NCI-H2227 treated with DMSO at 0.1 percent for 48 hours (cell line): ENCODE measurements at places on chromosomes 16 and 17.

DNA sequence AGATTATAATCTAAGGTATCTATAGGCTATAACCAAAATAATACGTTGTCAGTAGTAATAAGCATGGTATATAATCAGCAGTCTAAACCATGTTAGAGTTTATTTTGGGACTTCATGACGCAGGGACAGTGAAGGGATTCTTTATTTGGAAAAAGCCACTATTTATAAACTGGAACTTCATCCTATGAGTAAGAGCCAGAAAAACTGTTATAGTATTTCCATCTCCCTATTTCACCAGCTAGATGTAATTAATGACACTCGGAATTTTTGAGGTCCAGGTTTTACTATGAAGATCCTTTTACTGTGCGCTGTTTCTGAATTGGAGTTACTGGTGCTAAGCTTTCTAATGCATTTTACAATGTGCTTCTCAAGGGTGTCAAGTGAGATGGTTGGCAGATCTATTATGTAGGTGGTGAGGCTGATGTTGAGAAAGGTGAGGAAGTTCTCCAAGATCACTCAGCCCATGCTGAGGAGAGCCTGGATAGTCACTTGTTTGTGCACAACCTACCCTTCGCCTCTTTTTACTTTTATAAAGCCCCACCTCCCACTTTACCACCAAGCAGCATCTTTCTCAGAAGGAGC, 149.3 kb downstream of the MSI2 start:
- no peak for DNase-seq

DNA sequence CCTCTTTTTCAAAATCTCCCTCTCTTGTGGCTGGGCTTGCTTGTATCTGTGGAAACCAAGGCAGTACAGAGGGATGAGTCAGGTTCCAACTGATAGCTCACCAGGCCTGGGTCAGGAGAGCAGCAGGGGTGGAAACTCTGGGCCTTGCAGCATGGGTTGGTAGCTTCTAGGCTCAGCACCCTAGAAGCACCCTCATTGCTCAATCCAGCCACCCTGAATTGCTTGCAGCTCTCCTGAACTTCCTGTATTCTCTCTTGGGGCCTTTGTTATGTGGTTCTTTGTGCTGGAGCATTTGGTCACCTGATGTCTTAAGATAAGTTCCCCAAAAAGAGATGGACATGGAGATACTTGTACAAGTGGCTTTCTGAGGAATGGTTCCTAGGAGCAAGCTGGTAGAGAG, 169.4 kb downstream of the IRX5 start:
- DNase-seq, result no peak

- no peak for DNase-seq
These were observed 4.0 kb upstream of the ZC3H18 start for GRCh38 chr16:88566158-88566557.

DNA sequence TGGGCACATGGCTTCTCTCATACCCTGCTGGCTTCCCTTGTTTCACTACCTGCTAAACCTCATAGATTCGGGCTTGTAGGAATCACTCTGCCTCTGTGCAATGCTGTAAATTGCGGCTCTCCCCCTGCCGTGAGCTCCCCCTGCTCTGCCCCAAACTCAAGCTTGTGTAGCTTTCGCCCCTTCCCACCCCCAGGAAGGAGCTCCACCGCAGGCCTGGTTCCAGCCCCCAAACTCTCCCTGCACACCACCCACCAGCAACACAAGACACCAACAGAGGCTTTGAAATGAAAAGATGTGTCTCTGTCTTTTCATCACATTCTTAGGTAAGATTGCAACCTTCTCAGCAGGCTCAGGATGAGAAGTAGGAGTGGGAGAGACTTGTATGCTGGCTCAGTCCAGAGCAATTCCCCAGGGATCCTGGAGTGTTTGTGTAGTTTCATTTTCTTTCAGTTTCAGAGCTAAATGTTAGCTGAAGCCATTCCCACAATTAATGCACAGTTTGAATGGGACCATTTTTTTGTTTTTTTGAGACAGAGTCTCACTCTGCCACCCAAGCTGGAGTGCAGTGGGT, 14.2 kb downstream of the CX3CL1 start:
- DNase-seq, result no peak

DNA sequence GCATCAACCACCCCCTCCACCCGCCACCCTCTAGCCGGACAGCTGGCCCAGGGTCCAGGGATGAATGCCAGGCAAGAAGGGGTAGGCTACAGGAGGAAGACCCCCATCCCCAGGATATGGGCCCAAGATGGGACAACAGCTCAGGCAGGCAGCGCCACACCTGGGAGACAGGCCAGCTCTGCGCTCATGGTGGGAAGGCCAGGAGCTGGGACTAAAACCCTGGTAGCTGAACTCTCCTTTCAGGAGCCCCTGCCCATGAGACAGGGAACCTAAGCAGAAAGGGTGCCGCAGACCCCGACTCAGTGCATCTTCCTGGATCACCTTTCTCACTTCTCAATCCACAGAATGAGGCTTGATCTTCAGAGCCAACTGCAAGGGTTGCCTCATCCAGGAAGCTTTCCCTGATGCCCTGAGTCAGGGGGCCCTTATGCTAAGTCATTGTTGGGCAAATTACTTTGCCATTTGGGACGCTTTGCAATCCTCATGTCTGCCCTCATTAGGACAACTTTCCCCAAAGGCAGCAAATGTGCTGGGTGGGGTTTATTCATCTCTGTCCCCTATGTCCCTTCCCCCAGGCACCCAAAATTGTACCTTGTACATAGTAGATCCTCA, 9.0 kb downstream of the ZDHHC1 start:
- DNase-seq, result no peak

DNA sequence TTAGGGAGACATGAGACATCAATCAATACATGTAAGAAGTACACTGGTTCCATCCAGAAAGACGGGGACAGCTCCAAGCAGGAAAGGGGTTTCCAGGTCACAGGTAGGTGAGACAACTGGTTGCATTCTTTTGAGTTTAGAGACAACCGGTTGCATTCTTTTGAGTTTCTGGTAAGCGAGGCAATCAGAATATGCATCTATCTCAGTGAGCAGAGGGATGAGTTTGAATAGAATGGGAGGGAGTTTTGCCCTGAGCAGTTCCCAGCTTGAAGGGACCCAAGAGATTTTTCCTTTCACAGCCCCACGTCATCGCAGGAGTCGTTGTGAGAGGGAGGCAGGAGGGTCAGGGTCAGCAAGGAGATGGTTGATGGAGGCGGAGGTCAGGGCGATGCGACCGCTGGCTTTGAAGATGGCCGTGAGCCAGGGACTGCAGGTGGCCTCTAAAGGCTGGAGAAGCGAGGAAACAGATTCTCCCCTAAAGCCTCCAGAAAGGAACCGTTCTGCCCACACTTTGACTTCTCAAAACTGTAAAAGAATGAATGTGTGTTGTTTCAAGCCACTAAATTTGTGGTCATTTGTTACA, 36.5 kb downstream of the IRF8 start:
- no peak for DNase-seq

- DNase-seq, result peak; percentile 24
These were observed 1.3 kb downstream of the ARMC5 start for GRCh38 chr16:31460582-31461002.

DNA sequence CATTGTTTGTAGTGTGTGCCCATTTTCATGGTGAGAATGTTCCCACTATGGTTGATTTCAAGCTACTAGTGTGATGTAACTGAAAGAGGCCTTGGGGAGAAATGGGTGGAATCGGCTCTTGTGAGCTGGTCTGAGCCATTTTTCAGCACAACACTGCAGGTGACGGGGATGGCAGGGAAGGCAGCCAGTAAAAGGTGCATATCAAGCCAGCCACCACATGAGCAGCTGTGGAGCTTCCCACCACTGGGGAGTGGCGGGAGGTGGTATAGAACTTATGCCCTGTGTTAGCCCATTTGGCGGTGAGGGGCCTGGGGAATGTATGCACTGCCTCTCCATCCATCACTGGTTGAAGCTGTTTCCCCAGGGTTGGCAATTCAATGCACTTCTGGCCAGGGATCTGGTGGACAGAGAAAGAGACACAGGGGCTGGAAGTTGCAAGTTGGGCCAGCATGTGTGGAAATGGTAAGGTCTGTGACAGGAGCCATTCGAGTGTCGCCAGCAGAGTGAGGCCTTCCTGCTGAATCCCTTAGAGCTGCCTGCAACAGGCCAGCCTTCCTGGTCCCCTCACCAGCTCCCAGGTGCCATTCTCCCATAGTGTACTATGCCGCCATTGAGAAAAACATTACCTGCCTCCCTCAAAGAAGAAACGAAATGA, 31.7 kb upstream of the BRD7 start:
- DNase-seq, result no peak

DNA sequence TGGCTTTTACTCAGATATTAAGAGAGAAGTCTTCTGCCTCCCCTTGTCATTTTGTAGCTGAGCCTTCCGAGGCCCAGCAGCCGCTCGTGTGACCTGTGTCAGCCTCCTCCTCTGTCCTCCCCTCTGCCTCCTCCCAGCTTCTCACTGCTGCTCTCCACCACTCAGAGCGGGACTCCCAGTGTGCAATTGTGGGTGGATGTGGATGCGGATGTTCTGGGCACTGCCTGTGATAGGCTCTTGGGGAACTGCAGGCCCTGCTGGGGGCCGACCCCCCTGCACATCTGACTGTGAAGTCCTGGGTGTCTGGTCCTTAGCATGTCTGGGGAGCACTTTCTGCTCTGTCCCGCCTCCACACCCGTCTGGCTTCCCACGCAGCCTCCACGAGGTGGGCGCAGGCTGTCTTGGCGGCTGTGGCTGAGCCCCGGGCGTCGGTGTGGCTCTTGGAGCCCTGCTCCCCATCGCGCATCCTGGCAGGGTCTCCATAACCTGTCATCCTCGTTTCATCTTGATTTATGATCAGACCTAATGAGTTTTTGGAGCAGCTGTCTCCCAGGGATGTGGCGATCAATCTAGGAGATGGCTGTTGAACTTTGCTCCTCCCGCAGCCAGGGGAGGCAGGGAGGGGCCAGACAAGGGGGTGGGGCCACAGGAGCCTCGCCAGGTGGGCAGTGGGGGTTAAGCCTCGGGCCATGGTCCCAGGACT, 28.1 kb downstream of the GRIN2C start:
- no peak for DNase-seq

DNA sequence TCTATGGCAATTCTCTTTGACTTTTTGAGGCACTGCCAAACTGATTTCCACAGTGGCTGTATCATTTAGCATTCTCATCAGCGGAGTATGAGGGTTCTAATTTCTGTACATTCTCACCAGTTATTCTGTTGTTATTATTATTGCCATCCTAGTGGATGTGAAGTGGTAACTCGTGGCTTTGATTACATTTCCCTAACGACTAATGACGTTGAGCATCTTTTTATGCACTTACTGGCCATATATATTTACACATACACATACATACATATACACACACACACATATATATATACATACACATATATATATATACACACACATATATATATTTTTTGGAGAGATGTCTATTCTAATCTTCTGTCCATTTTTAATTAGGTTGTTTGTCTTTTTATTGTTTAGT, 3.7 kb upstream of the MLYCD start:
- DNase-seq, result no peak

DNA sequence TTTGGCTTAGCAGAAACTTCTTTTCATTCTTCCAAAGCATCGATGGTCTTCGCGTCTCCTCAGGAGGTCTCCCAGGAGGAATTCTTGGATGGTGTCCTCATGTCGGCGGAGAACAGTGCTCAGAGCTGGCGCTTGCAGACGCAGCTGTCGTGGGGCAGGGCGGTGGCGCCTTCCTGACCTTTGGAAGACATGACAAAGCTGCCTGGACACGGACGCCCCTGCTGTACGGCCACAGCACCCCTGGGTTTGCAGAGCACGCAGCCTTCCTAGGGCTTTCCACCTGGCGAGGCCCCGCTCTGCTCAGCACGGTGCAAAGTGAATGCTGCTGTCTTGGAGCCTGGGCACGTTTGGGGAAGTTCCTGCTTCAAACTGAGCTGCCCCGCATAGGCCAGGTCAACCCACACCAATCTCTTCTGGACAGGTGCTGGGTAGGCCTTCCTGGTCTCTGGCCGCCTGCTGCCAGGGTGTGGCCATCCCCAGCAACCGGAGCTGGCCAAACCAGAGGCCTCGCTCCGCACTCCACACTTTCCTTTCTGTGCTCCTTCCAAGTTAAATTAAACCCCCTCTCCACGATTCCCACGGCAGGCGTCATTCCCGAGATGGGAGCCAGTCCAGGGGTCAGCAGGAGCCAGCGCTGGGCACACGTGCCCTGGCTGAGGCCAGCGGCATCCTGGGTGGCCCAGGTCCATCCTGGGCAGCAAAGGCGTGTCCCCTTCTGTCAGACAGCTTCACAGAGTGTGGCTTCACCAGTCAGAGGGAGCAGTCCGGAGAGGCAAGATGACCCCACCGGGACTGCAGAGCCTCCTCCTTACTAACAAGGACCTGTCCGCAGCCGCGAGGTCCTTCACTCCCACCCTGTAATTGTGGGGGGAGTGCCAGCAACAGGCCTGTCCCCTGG, 15.0 kb upstream of the KREMEN2 start:
- no peak for DNase-seq

DNA sequence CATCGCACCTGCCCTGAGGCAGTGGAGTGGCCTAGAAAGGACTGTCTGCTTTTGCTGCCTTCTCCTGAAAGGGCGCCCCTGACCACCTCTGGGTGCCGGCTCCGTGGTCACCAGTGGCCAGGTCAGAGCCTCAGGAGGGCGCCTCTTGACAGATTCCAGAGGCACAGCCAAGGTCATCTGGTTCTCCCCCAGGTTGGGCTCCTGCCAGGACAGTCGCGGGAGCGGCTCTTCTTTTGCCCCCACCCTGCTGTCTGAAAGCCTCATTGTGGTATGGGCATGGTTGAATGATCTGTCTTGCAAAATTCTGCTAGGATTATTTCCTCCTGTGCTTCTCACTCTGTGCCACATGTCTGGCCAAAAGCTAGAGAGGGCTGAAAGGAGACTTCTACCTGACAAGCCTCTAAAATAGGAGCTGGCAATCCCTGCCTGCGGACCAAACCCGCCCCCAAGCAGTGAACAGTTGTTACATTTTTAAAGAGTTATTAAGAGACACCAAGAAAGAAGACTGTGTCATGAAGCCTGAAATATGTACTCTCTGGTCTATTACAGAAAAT, 82.8 kb downstream of the SNX29 start:
- no peak for DNase-seq

DNA sequence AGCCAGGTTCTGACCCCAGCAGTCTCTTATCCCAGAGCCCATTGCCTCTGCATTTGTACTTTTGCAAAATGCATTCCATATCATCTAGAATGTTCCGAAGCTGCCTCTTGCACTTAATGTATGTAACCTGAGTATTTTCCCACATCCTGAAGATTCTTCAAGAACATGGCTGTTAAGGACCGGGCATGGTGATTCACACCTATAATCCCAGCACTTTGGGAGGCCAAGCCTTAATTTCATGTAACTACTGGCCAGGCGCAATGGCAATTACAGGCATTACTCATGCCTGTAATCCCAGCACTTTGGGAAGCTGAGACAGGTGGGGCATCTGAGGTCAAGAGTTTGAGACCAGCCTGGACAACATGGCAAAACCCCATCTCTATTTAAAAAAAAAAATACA, 31.7 kb upstream of the GAN start:
- no peak for DNase-seq

GRCh38 chr17:77892031-77892430, 66.5 kb upstream of the TNRC6C start:
- no peak for DNase-seq

GRCh38 chr16:47316442-47317015, 144.3 kb downstream of the ITFG1 start:
- no peak for DNase-seq

GRCh38 chr16:86558355-86559193, 3.5 kb upstream of the MTHFSD start:
- no peak for DNase-seq

- no peak for DNase-seq
These were observed 4.4 kb upstream of the FOXJ1 start for GRCh38 chr17:76145231-76146052.

GRCh38 chr17:45384047-45384788, 48.5 kb downstream of the ARHGAP27 start:
- DNase-seq, result no peak
